Activated CD8-positive, alpha-beta memory T cell treated with anti-CD3 and anti-CD28 coated beads, Interleukin-2, amount 50 U/mL, for 4 hours (primary cell): ENCODE measurements at places on chromosomes 7 and 10.

DNA sequence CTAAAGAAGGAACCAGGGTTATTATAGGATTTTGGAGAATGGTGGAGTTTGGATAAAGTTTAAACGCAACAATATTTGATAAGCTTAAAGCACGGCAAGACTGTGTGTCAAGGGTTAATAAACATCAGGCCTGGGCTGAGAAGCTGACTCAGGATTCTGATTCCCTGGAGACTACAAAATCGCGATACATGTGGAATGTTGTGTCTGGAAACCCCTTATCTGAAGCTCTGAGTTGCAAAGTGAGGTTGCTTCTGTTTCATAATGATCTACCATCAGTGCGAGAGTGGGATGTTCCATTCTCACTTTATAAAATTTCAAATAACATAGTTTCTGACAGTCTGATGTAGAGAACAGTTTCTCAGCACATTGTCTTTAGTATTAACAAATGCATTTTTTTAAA lies 7.8 kb downstream of the C1GALT1 start:
- no peak for DNase-seq

DNA sequence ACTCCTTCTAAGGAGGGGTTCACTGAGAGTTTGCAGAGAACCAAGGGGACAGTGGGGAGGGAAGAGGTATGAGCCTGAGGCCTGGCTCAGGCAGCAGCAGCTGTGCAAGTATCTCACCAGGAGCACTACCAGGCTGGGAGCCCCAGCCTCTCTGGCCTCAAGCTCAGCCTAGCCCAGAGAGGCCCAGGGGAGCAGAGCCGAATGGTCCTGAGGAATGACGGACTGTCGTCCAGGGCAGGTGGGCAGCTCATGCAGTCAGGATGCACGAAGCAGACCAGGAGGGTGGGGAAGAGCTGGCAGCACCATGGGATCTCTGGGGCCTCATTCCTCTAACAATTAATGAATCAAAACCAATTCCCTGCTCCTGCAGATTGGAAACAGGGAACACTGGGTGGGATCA lies 151.5 kb downstream of the GRID1 start:
- no peak for DNase-seq

DNA sequence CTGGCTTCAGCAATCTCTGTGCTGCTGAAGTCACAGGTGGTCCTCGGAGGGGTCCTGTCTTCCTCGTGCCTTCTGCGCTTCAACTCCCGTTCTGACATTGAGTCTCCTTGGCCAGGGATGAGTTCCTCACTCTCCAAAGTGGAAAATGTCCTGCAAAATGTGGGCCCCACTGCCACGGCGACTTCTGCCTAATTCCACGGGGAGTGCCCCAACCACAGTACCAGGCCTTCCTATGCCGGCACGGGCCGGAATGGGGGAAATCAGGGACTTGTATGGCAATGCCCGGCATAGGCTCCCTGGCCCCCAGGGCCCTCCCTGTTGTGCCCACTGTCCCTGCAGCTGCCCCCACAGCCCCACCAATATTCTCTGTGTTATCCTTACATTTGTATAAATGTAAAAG lies 420.5 kb downstream of the TCERG1L start:
- no peak for DNase-seq

- DNase-seq, result no peak
Measured at GRCh38 chr7:141550386-141551093, 670 bp upstream of the AGK start.

- no peak for DNase-seq
Measured at GRCh38 chr7:143901332-143901667, 676 bp downstream of the TCAF1 start.

DNA sequence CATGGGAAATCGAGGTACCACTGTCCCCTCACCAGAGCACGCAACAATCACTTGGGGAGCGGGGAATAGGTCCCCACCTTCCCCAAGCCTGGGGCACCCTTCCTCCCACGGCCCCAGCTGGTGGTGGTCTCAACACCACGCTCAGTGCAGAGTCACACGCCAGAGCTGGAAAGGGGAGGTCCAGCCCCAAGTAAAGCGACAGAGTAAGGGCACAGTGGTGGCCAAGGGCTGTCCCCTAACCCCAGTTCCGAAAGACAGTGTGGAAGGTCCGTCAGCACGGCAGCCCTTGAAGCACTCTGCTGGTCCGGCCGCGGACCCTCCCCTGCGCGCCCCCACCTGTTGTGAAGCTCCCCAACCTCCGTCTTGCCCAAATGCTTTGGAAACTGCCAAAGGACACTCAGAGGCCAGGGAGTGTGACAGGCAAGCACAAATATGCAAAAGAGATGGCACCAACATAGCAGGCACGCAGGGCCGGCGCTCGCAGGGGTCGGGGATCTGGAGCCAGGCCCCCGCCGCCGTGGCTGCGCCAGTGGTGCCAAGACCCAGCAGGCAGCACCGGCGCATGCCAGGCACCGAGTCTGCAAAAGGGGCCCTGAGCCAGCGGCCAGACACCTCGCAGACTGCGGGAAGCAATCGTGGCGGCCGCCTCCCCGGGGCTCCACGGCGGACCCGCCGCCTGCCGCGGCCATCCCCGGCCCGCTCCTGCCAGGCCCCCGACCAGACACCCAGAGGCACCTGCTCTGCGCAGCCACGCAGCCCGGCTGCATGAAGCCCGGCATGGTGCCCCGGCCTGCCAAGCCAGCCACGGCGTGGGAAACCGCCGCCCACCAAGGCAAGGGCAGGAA lies 51.6 kb upstream of the SRRM3 start:
- DNase-seq, result no peak

- DNase-seq, result no peak
Measured at GRCh38 chr10:6343305-6344010, 140.7 kb downstream of the PFKFB3 start.

- no peak for DNase-seq
Measured at GRCh38 chr7:157466867-157467261, 130.1 kb downstream of the DNAJB6 start.

DNA sequence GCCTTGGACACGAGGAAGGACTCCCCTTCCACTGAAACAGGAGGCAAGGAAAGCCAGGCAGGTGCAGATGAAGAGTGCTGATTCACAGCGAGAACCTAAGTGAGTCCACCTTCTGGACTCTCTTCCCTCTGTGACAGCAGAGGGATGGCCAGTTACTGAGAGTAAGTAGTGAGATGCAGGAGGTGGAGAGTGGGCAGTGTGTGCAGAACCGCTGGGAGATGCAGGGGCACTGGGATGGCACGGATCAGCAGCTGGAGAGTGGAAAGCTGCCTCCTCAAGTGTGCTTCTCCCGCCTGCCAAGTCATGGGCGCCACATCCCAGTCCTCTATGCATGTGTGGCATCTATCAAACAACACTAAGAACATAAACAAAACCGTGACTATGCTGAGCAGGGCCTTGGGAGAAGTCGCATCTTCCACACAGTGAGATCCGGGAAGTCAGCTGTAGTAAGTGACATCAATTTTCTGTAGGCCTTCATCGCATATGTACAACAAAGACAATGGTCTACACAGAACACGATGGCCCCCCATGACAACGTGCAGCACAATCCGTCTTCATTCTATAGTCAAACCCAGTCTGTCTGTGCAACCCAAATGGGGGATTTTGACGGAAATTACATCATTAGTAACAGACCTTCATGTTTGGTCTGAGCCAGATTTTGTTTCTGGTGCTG lies 217.4 kb upstream of the KLF14 start:
- no peak for DNase-seq

- DNase-seq, result no peak
Measured at GRCh38 chr10:6024334-6024682, 37.9 kb downstream of the IL2RA start.

DNA sequence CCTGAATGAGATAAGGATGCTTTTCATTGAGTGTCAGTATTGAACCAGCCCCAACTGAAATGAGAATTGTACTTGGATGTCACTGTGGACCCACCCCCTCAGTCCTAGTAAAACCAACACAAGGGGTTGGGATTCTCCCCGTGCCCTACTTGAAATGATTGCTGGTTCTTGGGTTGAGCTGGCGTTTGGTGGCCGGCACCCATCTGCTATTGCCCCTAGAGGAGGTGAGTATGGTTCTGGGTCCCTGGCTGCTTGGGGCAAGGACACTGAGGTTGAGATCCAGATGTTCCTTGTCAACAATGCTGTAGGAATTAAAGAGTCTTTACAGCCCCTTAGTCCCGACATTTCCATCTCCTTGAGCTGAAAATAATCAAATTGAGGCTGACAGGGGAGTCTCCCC lies 170.0 kb upstream of the ZNF32 start:
- DNase-seq, result no peak

GRCh38 chr7:34361663-34362250 lies 296.3 kb upstream of the NPSR1 start:
- no peak for DNase-seq

GRCh38 chr7:25633426-25634036 lies 405.2 kb upstream of the NPVF start:
- no peak for DNase-seq

DNA sequence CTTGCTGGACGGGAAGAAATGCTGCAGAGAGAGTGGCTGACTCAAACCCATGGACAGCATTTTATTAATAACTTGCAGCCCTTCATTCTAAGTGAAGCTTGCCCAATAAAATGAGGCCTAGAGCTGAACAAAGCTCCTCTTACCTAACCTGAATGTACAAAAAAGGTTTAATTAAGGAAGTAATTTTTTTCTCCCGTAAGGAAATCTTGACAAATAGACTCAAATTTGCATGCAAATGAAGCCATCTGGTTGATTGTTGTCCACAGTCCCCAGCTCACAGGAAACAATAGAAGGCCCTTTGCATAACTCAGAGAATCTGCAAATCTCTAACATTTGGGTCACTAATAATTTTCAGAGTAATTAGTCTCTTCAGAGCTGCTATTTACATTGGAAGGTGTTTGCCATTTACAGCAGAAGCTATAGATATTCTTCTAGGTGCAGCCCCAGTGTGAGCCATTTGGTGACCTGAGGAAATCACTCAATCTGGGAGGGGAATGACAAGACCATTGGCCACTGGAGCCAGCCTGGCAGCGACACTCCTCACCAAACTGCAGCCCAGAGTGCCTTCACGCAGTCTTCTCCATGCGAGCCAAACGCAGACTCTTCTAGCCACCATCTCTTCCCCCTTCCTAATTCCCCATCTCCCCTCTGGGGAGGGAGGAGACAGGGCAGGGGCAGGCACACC lies 483.0 kb upstream of the C7orf33 start:
- DNase-seq, result no peak

- no peak for DNase-seq
Measured at GRCh38 chr7:3643091-3643490, 342.0 kb downstream of the SDK1 start.

- no peak for DNase-seq
Measured at GRCh38 chr7:143960813-143961610, 6.4 kb downstream of the OR2F1 start.

- DNase-seq, result no peak
Measured at GRCh38 chr7:124456286-124456685, 309.3 kb downstream of the GPR37 start.

- DNase-seq, result no peak
Measured at GRCh38 chr10:81708929-81709328, 166.1 kb upstream of the NRG3 start.

- peak; percentile 36 for DNase-seq
Measured at GRCh38 chr7:37833107-37833817, 15.1 kb upstream of the NME8 start.

- DNase-seq, result no peak
Measured at GRCh38 chr10:129969184-129969910, 5.3 kb upstream of the EBF3 start.

GRCh38 chr10:118473305-118473960 lies 122.0 kb downstream of the PRLHR start:
- DNase-seq, result no peak

- DNase-seq, result no peak
Measured at GRCh38 chr10:126097558-126098225, 201.3 kb downstream of the FANK1 start.

GRCh38 chr7:75743455-75743859 lies 4.7 kb upstream of the HIP1 start:
- DNase-seq, result no peak

GRCh38 chr7:28161331-28161730 lies 19.3 kb downstream of the JAZF1 start:
- DNase-seq, result no peak

DNA sequence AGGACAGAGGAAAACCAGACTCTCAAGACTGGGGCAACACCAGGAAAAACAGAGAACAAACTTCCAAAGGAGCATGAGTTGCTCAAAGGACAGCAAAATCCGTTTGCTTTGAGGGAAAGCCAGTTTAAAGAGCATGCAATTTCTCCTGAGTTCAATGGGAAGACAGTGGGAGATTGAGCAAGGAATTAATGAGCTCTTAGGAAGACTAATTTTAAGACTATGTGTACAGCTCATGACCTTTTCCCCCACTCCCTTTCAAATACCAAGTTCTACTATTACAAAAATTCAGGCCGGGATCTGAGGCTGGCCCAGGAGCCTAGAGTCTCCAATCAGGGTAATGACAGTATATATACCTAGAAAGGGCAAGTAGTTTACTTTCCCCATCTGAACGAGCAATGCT lies 79.2 kb downstream of the EPDR1 start:
- no peak for DNase-seq

GRCh38 chr10:62820586-62820985 lies 4.4 kb upstream of the EGR2 start:
- DNase-seq, result no peak

DNA sequence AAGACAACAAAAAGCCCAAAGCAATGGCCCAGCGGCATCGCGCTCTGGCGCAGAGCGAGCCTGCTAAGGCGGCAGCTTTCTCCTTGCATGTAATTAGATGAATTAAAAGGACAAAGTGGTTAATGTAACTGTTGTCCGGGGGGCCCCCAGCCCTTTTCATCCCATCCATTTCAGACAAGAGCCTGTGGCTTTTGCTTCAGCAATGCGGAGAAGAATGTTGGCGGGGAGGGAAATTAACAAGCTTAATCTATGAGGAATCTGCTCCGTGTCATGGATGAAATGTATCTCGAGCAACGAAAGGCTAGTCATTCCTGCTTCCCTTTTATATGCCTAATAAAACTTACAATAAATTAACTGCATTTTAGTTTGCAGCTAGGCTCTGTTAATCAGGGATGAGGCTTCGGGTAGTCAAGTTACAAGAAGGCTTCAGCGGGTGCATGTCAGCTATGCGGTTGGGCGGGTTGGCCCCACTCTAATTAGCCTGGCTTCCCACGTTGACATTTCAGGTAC lies 203.3 kb downstream of the BUB3 start:
- DNase-seq, result no peak

DNA sequence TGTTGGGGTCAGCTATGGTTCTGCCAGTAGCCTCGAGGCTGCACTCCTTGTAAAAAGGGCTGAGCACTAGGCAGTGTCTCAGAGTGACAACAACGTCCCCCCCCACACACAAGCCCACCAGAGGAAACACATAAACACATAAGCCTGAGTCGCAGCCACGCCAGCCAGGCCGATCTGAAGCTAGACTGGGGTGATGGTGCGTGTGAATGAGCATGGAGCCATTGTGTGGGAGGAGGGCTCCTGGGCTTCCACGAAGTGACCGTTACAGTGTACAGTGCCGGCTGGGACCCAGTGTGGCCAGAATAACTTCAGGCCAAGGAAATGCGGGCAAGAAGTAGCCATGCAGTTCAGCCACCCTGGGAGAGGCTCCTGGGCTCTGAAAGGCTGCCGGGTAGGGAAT lies 3.7 kb upstream of the C10orf105 start:
- DNase-seq, result no peak
